ENCODE measurements at places on chromosomes 4 and X.

DNA sequence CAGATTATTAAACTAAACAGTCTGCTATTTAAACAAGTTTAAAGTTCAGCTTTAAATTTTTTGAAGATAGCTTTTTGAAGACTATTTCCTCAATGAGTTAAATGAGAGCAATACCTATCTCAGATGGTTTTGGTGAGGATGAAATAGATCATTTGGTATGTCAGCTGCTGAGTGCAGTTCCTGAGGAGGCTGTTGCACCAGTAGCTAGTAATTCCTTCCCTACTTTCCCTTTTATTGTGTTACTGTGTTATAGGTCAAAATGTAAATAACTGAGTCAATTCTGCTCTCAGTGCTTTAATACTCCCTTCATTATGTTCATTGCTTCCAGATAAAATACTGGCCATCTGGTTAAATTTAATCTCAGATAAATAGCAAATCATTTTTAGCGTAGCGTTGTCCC, 48.6 kb downstream of the BMPR1B start:
- no peak for DNase-seq

DNA sequence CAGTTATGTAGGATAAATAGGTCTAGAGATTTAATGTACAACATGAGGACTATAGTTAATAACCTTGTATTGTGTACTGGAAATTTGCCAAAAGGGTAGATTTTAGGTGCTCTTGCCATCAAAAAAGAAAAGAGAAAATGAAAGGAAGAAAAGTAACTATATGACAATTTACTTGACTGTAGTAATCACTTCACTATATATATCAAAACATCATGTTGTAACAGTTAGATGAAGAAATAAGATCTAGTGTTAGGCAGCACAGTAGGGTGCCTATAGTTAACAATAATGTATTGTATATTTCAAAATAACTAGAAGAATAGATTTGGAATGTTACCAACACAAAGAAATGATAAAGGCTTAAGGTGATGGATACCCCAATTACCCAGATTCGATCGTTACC, 35.9 kb upstream of the AP1S2 start:
- no peak for DNase-seq

- no peak for DNase-seq
Observed at GRCh38 chr4:32589853-32590252, 1869.7 kb downstream of the PCDH7 start.

DNA sequence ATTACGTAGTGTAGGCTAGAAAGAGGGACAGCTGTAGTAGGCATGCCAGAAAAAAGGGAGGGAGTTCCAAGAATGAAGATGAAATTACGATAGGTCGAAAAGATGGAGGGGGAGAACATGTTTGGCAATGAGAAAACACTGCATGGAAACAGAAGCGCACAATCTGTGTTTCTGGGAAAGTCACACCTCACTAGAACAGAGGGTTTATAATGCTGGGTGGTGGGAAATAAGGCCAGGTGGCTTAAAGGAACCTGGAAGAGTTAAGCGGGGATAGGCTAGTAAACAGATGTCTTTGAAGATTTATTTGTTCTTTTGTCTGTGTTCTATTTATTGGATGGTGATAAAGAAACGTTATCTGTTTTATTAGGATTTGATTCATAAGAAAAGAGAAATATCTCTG, 29.1 kb downstream of the TRAPPC11 start:
- DNase-seq = no peak

DNA sequence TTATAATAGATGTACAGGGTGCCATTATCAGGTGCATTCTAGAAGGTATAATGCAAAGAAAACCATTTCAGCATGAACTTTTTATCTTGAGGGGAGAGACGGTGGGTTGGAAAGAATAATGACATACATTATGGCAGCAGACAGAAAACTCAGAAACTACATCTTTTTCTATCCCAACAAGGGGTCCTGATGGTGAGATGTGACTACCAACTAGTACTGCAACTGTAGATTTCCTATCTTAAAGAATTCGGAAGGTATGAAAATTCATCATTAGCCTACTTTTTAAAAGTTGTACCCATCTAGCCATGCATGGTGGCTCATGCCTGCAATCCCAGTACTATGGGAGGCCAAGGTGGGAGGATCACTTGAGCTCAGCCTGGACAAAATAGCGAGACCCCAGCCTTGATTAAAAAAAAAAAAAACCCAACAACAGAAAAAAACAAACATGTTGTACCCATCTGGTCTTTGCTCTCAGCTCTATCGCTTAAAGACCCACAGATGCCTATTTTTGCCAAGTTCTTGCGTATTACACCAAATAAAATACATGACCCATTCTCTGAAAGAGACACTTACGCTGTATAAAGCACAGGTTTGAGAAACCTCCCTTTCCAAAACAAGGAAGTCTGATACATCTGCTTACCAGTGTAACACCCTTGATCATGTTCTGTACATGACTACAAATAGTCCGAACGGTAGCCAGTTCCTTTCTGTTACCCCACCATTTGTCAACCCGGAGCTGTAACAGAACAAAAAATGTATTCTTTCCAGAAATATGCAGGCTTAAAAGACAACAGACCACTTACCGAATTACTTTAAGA, 1.6 kb downstream of the RPL9 start:
- DNase-seq = no peak

GRCh38 chrX:13469963-13470684, 99.3 kb upstream of the EGFL6 start:
- no peak for DNase-seq
